ENCODE measurements at places on chromosomes 6 and 20.

DNA sequence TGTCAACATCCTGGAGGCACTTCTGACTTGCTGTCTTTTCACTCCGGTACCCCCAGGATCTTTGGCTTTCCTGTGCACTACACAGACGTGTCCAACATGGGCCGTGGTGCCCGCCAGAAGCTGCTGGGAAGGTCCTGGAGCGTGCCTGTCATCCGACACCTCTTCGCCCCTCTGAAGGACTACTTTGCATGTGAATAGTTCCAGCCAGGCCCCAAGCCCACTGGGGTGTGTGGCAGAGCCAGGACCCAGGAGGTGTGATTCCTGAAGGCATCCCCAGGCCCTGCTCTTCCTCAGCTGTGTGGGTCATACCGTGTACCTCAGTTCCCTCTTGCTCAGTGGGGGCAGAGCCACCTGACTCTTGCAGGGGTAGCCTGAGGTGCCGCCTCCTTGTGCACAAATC, 12.0 kb upstream of the MAPRE1 start:
- DNase-seq, result no peak

DNA sequence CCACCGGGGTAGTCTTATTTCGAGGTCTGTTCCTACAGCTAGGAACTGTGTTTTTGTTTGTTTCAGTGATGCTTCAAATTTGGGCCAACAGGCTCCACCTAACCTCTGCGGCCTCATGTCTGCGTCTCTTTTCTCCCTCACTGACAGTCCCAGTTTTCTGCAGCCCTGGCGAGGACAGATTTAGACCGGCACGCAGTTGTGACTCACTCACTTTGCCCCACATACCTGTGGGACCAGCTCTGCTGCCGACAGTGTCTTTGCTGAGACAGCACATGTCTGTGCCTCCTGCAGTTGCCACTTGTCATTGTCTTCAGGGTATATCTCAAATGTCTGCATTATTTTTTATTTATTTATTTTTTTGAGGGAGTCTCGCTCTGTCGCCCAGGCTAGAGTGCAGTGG, 29.2 kb downstream of the OSBPL2 start:
- no peak for DNase-seq

DNA sequence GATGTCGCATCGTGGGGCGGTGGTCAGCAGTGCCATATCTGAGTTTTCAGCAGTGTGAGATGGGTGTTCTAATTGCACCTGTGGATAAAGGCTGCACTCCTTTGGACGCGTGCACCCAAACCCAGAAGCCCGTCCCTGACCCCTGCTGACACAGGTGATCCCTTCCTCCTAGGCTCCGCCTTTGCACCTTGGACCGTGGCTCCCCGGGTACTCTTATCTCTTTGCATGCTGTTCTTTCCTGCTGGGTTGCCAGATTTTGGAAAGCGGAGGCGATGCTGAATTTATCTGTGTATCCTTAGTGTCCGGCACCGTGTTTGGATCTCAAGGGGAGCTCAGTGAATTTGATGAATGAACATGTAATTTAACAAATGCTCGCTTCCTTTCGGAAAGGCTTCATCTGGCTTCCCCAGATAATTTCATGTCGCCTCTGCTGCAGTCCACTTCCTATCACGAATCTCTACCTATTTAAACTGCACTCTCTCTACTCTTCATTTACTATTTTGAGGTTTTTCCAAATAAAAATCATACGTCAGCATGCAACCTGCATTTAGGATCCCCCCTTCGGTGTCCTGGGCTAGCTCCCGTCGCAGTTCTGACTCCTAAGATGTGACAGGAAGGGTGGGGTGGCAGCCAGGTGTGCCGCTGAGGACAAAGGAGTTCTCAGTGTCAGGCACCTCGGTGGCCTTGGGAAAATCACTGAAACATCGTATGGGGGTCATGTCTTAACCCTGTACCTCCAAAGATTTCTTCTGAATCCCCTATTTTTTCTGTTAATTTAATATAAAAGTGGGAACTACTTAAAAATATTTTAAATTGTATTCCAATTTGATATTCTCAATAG, 753 bp upstream of the PERP start:
- DNase-seq, result peak; percentile 91

DNA sequence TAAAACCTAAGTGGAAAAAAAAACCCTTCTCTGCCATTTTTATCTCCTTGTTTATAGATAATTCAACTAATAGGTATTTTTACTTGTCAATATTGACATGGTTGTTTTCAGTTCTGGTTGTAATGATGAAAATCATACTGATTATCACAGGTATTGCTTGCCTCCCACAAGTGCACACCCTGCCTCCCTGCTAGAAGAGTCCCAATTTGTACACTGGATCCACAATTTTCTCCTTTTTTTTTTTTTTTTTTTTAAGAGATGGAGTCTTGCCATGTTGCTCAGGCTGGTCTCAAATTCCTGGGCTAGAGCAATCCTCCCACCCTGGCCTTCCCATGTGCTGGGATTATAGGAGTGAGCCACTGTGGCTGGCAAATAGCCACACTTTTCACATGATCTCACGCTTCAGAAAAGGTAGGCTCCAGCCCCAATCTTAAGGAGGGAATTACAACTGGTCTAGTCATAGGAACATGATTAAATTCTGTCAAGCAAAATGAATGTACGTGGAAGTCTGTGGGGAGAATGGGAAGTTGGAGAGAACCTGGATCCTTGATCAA, 12.3 kb downstream of the DYNLT2 start:
- no peak for DNase-seq

DNA sequence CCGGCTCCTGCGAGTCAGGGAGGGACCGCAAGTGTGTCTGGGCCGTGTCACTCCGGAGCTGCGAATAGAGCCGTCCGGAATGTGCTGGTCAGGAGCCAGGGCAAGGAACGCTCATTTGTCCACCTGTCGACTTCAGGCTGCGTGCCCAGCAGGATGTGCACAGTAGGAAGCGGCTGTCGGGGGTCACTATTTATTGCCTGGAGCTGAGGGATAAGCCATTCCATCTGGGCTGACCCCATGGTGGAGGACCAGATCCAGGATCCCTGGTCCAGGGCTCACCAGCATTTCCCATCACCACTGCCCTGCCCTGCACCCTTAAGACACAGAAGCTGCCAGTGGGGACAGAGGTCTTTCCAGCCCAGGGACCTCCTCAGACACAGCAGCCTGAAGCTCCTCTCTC, 14.7 kb downstream of the NTSR1 start:
- no peak for DNase-seq

DNA sequence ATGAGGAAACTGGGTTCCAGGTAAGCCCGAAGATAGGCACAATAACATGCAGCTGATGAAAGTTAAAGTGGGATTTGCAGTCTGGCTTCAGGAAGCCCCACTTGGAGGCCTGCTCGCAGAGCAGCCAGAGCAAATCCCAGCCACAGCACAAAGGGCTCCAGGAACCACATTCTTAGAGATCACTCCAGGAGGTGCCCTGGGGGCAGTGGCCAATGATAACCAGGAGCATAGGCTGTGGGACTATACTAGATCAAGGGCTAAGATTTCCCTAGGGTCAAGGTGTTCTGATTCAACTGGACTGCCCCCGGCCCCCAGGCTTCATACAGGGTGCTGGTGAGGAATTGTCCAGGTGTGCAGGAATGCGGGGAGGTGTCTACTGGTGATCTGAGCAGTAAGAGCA, 133.9 kb upstream of the PTPRT start:
- no peak for DNase-seq

DNA sequence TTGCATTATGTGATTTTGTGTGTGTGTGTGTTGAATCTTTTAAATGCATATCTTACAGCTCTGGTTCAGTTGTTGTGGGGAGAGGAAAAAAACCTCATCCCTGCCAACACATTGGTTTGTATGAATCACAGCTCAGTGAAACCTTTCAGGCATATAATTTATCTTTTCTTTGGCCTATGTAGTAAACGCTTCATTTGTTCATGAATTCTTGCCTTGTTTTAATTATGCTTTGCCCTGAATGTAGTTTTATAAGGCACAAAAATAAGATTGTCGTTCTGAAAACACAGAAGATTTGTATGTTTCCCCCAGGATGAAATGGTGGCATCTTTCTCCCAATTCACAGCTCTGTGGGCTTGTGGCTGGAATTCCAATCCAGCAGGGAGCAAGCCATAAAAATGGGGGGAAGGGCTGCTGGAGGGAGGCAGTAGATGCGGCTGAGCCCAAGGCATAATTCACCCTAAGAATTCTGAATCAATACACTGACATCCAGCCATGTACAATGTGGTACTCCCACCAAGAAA, 45.1 kb downstream of the BCAS1 start:
- no peak for DNase-seq

DNA sequence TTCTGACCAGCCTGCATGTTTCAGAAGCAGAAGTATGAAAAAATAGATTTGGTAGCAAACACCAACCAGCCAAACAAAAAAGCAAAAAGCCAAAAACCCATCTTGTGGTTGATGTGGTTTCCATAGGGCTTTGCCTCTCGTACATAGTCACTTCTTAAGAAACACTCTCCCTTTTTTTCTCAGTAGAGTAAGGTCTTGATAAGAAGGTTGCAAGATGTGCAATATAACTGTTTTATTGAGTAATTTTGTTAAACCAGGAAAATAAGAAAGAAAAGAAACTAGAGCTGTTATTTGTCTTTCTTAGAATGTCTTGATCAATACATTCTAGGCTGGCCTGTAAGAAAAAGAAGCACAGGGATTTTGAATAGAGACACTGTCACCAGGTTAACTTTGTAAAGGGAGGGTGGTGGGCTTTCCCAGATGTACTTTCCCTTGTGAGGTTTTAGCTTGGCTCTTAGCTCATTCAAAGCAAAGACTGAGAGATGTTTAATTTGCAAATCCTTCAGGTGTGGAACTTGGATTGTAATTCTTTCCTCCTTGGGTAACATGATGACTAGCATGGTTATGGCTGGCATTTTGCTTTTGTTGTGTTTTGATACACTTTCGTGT, 49.7 kb downstream of the AKAP12 start:
- DNase-seq, result no peak

DNA sequence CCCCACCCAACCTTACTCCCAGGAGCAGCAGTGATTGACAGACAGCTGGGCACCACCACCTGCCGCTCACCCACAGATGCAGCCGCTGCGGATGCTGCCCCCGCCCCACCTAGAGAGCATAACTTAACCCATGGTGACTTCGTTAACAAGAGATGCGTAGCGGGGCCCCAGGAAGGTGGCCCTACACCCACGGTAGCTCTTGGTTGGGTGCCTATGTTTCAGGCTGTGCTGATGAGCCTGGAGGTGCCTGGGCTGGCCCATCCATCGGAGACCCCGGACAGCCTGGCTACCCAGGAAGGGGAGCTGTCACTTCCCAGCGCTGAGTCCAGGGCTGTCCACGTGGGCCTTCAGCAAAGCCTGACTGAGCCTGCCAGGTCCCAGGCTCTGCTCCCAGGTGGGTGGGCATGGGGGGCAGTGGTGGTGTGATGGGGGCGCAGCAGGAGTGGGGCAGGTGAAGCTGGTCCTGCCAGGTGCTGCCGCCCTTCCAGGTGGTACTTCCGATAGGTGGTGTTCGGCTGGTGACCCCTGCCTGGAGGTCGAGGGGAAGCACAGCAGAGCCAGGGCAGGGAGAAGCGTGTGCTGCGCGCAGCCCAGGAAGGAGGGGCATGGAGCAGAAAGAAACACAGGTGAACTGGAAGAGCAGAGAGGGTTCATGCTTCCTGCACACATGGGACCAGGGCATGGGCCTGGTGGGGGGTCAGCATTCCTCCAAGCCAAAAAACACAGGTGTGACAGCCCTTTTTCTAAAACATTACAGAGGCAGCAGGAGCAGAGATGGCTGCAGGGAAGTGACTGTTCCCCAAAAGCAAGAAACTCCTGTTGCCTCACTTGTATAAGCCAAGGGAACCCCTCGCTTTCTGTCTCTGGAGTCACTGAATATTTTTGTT, 56.9 kb downstream of the SYNJ2 start:
- no peak for DNase-seq

- DNase-seq, result no peak
Measured at GRCh38 chr6:13351271-13351670, 22.9 kb upstream of the TBC1D7 start.

DNA sequence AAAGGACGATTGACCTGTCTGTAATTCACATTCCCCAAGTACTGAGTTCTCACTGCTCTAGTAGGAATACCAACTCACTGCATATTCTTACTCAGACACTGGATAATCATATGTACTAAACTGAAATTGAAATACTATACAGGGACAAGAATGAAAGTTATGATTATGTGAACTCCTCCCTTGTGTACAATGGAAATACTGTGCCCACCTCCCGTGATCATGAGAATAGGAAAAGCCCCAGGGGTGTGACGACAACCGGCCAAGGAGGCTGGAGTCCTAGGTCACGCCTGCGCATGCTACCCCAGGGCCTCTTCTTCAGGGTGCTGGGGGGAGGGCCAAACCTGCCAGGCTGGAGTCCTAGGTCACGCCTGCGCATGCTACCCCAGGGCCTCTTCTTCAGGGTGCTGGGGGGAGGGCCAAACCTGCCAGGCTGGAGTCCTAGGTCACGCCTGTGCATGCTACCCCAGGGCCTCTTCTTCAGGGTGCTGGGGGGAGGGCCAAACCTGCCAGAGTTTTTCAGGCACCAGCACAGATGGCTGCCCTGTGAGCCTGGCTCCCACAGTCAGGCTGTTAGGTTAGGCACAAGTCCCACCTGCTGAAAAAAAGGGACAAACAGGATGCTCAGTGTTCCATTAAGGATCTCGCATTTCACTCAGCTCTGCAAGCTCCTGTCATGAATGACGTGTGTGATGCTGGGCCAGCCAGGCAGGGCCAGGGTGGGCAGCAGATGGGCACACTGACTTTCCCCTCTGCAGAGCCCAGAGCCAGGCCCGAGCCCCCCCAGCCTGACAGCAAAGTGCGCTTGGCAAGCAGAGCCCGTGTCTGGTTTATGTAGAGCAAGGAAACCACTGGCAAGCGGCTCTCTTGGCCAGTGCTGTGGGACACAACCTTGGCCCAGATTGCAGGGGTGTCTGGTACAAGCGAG, 107.7 kb downstream of the FOXF2 start:
- no peak for DNase-seq

DNA sequence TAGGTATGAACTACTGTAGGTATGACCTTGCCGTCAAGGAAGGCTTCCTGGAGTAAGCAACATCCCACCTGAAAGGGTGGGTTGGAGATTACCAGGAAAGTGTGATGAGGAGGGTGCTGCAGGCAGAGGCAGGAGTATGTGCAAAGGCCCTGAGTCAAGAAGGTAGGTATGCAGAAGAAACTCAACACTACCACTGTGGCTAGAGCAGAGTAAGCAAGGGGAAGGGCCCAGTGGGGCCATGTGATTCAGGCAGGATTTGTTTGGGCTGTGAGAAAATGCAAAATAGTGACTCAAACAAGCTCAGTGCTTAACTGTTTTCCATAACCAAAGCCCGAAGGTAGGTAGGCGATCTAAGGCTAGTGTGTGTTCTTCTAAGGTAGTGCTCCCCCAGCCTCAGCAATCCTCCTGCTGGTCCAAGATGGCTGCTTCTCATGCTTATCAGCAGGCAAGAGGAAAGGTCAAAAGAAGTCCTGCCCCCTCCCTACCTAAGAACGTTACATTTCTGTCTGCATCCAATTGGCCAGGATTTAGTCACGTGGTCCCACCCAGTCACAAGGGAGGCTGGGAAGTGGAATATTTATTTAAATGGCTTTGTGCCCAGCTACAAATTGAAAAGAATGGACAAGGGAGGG, 36.2 kb upstream of the HMGA1 start:
- DNase-seq, result no peak

GRCh38 chr20:36181934-36182603, 27.5 kb downstream of the EPB41L1 start:
- DNase-seq, result no peak

Data from left lobe of liver (tissue), 2 donors.